Erythroblast (primary cell): ENCODE measurements at places on chromosomes 2 and 18.

DNA sequence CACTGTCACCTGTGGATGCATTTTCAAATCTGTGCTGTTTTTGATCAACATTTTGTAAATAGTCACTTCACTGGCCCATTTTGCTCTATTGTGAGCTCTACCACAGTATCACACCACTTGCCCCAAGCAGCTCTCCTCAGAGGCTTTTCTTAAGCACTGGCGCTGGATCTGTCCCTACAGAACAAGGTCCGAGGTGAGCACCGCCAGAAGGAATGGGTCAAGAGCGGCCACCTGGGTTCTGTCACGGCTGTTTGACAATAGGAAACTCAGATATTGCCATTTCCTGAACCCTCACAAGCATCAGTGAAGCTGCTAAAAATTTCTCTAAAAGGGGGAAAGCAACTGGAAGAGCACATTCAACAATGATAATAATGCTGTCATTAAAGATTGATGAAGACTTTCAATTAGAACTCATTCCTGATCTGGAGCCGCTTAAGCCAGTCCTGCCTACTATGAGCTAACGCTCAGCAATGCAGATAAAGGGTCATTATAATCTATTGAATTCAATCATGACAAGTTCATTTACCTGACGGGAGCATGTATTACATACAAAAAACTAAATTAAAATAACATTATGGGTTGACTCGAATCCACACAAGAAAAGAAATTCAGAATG is 514.0 kb downstream of the GALR1 start:
- DNase-seq, result no peak

GRCh38 chr18:50298443-50299284 is 11.2 kb upstream of the CXXC1 start:
- no peak for DNase-seq

DNA sequence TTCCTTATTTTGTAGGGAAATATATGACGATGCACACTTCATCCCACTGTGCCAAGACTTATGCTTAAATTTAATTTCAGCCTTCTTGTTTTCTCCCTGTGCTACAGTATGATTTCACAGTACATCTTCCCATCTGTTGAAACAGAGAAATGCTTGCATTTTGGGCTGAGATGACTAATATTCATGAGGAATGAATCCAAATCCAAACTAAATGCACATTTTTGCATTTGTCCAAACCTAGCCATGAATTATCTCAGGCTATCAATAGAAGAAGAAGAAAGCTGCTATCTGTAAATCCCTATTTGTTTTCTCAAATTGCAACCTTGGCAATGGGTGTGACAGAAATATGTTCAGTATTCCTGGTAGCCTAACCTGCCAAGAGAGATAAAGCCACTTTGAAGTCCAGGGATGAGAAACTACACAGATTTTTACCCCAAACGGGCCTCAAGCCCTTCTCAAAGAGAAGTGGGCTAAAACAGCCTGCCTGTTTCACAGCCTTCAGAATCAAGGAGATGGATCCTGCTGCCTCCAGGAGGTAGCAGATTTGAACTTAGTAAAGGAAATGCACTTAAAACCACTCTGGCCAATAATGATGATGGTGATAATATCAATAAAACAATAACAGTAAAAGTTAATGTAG is 306.9 kb upstream of the NT5C1B start:
- no peak for DNase-seq

DNA sequence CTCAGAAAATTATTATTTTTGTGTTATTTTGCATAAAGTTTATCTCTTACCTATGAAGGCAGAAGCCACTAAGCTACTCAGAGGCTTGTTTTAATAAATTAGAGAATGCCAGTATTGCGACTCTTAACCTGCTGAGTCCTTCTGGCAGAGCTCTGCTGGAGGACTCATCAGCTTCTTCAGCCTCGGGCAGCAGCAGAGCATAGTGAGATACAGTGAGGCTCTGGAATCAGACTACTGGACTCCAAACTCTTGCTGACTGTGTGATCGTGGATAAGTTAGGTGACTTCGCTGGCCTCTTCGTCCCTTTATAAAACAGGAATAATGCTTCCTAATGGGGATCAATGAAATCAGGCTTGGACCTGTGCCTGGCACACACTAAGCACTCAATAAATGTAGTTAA is 1.7 kb downstream of the PTRHD1 start:
- DNase-seq, result no peak

- no peak for DNase-seq
Measured at GRCh38 chr2:119010336-119010735, 68.3 kb downstream of the MARCO start.

GRCh38 chr2:187215532-187216240 is 232.4 kb downstream of the CALCRL start:
- no peak for DNase-seq

DNA sequence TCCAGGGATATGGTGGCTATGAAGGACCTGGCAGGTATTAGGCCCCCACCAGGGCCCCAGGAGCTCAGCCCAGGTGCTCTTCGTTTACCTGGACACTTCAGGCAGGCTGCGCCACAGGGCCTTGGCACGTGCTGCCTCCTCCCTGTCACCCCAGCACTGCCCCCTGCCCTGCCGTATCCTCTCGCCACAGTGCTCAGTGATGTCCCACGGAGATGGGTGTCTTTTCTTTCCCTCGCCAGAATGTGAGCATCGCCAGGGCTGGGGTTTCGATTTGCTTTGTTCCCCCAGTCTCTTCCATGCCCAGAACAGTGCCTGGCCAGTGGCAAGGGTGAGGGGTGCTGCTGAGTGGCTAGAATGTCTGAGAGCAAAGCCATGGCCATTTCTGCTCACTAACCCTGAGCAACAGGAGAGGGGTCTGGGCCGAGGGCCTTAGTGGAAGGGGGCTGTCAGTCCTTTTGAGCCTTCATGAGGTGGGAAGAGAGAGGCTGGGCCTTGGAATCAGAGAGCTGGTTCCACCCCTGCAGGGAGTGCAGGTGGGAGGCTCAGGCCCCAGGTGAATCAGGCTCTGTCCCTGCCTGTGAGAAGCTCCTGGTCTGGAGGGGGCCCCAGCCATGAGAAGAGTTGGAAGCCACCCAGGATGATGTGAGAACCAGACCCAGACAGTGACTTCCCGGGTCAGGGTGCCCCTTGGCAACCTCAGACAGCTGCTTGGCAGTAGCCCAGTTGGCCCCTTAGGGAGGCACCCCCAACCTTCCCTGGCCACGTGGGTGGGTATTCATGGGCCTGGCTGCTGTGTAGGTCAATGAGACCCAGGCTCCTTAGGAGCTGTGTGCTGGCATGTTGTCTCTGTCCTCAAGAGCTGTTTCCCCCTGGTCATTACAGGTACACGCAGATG is 129.9 kb upstream of the HS6ST1 start:
- DNase-seq, result no peak

- no peak for DNase-seq
Measured at GRCh38 chr18:44171301-44171700, 509.4 kb upstream of the SETBP1 start.

GRCh38 chr2:198873503-198874471 is 584.0 kb downstream of the SATB2 start:
- no peak for DNase-seq

DNA sequence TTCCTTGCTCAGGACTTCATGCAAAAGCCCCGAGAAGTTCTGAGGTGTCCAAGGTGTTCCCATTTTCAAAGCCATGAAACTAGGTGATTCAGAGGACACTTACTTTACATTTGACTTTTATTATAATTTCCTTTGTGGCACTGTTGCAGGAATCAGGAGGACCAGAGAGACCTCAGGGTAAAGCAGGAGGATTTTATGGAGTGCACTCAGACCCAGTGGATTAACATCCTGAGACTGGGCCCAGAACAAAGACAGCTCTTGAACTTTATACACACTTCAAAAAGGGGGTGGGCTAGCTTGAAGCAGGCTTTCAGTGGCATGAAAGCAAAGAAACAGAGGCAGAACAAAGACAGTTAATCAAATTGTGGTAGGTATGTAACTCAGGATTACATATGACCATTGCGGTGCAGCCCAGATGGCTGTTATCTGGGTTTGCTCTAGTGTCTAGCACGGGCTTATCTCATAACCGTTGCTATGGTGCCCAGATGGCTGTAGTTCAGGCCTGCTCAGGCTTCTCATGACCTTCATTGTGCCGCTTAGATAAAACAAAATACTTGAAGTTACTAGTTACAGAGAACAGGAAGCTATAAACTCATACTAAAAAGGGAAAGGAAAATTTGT is 39.4 kb downstream of the TMEM182 start:
- DNase-seq, result peak; percentile 69

- DNase-seq, result no peak
Measured at GRCh38 chr2:154706660-154707059, 8.2 kb downstream of the KCNJ3 start.

DNA sequence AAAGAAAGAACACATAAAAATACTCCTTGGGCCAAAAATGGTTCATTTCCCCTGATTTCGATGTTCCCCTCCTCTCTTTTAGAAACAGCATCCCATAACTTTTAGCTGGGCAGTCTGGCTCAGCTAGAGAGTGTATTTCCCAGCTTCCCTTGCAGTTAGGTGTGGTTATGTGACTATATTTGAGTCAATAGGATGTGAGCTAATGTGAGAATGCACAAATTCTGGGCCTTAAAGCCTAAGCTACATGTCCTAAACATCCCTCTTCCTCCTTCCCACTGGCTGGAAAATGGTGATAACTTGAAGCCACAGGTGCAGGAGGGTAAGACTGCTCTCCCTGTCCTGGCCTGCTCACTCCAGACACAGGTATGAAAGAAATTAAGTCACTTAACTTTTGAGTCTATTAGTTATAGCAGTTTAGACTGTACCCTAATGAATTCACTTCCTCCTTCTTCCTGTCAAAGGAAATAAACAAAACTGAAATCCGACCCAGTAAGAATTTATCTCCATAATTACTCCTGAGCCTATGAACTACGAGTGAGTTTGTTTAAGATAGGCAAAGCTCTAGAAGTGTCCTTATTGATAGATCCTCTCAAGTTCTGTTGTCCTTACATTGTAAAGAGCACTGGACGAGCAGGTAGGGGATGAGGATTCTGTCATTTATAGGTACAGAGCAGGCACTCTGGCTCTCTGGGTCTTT is 177.6 kb downstream of the MTX2 start:
- DNase-seq, result no peak

- DNase-seq, result peak; percentile 56
Measured at GRCh38 chr2:675982-676646, 1.1 kb downstream of the TMEM18 start.
